Renal cortical epithelial cell (primary cell): ENCODE measurements at places on chromosomes 3 and 15. TPM values are rescaled to one million over a fixed set of nuclear protein-coding genes. Genes with fewer than 3 reads are reported as not detected.

The GPR176 gene
- 48.8 and 97.2 TPM in 2 replicates for total RNA-seq

The KY gene
- 0.65 TPM in 1 of 2 replicates, not detected in the other for total RNA-seq

GRCh38 chr3:13141991-13142412 lies 68.8 kb upstream of the IQSEC1 start:
- peak; percentile 37 for DNase-seq

GRCh38 chr15:57477736-57478522 lies 101.6 kb downstream of the CGNL1 start:
- DNase-seq = peak; percentile 98

GRCh38 chr3:57544181-57545125 lies at the start of gene DNAH12:
Gene DNAH12 (minus strand): TSS chr3:57544344. CDS start chr3:57542870, 1,474 bp downstream.
- DNase-seq = peak; percentile 74

The SH2D7 gene
- not detected in 2 replicates for total RNA-seq

GRCh38 chr3:3340526-3340925 lies 161.0 kb upstream of the CRBN start:
- no peak for DNase-seq

The GP9 gene
- not detected in 2 replicates for total RNA-seq
